Mesenteric fat pad (tissue), 1 donor: ENCODE measurements at places on chromosomes 7 and 10. TPM values are rescaled to one million over a fixed set of nuclear protein-coding genes. Genes with fewer than 3 reads are reported as not detected.

DNA sequence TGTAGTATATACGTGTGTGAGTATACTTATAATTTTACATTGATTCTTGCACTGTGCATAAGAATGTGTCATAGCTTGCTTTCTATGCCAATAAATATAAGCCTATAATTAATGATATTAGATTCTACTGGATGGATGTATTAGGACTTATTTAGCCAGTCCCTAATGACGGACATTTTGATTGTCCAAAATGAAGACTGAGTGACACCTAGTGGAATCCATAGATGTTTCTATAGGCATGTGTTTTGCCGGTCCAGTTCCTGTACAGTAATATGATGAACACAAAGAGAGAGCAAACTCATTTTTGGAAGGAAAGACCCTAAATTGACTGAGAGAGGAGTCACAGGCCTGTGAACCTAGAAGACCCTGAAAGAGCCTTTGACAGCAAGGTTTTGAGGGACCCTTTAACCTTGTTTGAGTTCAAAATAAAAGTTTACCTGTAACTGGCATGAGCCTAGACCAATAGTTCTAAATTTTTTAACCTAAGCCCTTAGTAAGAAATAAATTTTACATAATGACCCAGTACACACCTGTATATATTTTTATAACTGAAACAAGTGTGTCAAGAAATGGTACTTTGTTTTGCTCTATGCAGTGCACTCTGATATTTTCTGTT is 42.4 kb upstream of the AGBL3 start:
- DNase-seq, result no peak

- DNase-seq, result no peak
These were observed 52.6 kb downstream of the RASGEF1A start for GRCh38 chr10:43214071-43214955.

DNA sequence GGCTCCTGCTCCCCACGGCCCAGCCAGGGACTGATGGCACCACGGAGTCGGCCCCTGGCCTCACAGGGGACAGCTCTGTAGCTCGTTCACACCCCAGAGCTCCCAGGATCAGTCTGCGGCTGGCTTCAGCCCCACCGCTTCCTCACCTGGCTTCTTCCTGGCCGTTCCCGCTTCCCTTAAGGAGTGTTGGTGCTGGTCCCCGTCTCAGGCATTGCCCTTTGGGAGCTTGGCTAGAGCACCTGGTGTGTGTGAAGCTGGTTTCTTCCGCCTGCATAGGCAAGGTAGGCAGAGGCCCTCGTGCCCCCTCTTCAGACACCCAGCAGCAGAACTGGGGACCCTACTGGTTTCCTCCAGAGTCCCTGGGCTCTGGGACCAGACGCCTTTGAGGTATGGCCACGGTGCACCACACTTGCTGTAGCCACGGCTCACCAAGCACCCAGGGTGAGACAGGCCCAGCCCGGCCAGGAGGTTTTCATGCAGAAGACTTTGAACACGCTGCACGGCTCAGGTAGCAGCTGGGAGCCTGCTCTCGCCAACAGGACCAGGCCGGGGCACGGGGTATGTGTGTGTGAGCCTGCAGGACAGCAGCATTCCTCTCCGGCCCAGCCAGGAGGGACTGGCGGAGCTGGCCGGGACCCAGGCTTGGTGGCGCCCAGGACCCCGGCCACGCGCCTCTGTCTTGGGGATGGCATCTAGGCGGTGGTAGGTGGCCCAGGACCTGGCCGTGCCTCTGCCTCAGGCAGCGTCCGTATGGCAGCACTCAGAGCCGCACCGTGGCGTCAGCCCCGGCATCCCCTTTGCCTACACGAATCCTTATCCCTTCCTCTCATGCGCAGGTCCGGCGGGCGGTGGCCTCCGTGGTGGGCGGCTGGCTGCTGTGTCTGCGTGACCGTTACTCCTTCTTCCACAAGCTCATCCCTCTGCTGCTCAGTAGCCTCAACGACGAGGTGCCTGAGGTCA is 13.2 kb upstream of the PRKAR1B start:
- peak; percentile 86 for DNase-seq

GRCh38 chr10:34717429-34717828 is 97.7 kb downstream of the PARD3 start:
- no peak for DNase-seq

- no peak for DNase-seq
These were observed at the start of gene SMARCD3 for GRCh38 chr7:151248346-151249033. Gene SMARCD3 (minus strand): TSS chr7:151248694. CDS start chr7:151248562, 132 bp downstream.

GRCh38 chr7:21898265-21898930 is 47.3 kb downstream of the CDCA7L start:
- no peak for DNase-seq

GRCh38 chr10:102914781-102915180 is 3.3 kb upstream of the CNNM2 start:
- DNase-seq, result no peak

- DNase-seq, result no peak
These were observed 417.5 kb upstream of the MGMT start for GRCh38 chr10:129049501-129049900.

DNA sequence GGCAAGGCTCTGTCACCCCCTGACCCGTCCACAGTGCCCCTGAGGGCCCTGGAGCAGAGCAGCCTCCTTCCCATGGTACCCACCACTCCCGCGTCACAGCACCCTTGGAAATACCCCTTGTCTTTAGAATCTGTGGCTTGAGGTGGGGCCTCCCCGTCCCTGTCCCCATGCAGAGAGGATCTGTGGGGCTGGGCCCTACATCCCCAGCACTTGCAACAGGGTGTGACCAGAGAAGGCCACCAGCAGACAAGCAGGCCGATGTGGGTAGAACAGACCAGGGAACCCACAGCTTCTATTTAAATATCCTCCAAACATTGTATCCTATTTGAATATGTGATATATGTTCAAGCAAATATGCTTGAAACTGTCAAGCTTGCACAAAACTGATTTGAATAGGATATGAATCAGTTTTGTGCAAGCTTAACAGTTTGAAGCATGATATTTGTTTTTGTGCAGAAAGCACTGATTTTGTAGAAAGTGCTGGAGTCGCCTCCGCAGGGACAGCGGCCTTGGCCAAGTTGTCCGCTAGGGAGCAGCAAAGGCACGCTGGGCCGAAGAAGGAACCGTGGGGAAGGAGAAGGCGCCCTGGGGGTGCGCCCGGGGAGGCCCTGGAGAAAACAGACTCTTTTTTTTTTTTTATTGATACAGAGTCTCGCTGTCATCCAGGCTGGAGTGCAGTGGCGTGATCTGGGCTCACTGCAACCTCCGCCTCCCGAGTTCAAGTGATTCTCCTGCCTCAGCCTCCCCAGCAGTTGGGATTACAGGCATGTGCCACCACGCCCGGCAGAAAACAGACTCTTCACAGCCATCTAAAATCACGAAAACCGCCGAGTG is 2.2 kb downstream of the CFAP46 start:
- no peak for DNase-seq

DNA sequence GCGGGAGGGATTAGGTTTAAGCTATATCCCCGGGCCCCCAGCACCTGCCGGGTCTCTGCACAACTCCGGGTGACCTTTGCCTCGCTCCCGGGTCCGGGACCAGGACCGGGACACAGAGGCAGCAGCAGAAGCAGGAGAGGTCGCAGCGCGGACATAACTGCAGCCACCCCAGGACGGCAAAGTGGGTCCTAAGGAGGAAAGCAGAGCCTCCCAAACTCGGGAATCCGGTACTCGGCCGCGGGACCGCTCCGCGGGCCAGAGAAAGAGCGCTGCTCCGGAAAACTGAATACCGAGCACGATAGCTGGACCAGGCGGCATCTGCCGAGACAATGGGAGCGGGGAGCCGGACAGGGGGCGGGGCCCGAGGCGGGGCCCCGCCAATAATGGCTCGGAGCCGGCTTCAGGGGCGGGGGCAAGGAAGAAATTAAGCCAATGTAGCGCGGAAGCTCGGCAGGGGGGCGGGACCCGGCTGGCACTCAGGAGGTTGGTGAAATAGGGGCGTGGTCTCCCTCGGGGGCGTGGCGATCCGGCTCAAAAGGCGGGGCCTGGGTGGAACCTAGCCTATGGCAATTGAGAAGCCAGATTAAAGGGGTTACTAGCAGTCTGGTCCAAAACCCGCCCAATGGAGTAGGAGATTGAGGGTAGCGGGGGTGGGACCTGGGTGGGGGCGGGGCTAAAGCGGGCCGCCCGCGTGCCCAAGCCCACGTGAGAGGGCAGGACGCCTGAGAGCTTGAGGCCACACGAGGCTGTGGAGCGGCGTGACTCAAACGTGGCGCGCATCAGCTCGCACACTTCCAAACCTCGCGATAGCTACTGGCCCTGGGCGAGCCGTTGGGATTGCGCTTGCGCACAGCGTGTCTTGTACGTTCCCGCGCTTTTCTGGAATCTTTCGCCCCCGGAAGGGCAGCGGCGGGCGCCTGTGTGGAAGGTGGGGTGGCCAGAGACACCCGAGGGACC is at the start of the genes GPC2 and STAG3:
GPC2 (minus strand) TSS at position 337 of the 957 bp plus-strand sequence; CDS start at position 155, 182 bp downstream.
STAG3 (plus strand) TSS at position 874 of the 957 bp plus-strand sequence. CDS start 2,639 bp downstream, outside the sequence.
- DNase-seq, result peak; percentile 98

GRCh38 chr10:58775960-58776567 is 263.4 kb downstream of the BICC1 start:
- no peak for DNase-seq

DNA sequence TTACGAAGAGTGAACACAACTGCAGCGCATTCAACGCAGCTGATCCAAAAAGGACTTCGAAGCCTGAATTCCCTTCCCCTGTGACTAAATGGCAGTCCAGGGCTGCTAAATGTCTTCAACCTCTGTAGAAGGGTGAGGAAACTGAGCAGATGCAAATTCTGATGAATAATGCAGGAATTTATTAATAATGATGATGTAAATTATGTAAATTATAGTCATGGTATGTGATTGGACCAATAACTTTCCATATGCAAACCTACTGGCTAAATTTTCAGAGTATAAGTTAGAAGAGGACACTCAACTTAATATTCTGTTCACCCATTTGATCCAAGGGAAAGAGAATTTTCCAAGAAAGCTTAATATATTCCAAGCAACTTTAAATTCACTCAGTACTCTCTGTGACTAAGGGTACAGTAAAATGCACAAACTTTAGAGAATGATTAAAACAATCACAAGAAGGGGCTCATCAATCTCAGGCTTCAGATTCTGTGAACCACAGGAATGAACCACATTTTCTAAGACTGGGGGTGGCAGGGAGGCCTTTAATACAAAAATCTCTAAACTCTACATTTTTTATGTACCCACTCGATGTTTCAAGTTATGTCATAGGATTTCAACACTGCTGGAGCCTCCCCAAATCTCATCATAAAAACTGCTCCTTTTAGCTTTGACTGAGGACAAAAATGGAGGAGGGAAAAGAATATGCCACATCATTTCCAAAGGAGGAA is 3.5 kb downstream of the FGFR2 start:
- no peak for DNase-seq

DNA sequence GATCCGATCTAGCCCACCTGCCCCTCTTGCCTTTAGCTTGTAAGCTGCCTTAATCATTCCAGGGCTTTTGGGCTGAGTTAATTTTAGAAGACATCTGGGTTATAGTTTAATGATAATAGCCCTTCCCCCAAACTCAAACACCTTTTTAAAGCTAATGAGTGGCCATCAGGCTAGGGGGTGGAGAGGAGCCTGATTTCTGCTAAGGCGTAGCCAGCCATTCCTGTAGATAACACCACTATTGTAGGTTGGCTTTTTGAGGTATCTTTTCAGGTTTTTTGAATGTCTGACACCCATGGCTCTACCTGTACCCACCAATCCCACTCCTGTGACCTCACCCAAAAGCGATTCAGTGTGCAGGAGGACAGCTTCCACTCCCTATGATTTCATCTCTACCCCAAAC is 7.6 kb upstream of the SYPL1 start:
- no peak for DNase-seq

DNA sequence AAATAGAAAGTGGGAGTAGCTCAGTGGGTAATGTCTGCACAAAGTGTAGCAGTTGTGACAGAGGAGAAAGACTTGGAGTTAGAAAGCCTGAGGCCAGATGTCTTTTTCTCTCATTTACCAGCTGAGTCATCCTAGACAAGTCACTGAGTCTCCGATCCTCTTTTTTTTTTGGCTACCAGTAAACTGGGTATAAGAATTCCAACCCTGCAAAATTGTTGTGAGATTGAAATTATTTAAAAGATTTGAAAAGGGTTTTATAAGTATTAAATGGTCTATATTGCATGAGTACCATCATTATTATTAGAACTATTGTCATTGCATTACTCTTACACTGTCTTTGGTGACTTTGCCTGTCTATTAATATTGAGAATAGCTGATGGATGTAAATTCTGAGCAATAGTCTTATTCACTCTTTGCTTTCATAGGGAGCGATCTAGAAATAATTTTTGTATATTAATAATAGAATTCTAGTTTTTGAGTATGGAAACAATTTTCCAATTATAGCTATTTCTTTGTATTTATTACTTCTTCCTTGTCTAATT is 74.0 kb downstream of the ARID5B start:
- DNase-seq, result no peak

- no peak for DNase-seq
These were observed 92.2 kb upstream of the EFCAB10 start for GRCh38 chr7:105673367-105674084.

DNA sequence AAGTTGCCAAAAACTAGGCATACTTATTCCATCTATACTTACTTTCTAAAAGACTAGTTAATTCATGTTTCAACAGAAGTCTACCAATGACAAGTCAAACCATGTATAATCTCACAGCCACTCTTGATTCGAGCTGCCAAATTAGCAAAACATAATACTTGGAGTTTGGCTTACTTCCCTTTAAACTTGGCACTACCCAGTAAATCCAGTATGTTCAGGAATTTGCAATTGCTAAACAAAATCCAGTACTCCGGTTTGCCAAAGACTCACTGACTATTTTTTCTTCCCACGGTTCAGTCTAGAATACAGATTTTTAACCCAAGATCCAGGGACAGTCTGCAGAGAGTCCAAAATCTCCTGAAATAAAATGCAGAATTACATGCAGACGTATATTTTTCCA is 4.6 kb downstream of the OAT start:
- DNase-seq, result no peak

- DNase-seq, result no peak
These were observed 35.2 kb upstream of the FZD1 start for GRCh38 chr7:91228927-91229558.

- DNase-seq, result no peak
These were observed 140.9 kb downstream of the HGF start for GRCh38 chr7:81628951-81629350.

DNA sequence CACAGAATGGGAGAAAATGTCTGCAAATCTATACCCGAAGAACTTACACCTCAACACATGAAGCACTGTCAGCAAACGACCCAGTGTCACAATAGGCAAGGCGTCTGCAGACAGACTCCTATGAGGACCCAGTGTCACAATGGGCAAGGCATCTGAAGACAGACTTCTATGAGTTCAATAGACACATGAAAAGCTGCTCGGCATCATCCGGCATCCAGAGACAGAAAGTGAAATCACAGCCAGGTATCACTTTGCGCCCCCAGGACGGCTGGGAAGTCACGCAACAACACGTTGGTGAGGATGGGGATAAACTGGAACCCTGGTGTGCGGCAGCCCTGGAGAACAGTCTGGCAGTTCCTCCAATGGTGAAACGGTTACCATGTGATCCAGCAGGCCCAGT is 273.2 kb downstream of the ELFN1 start:
- DNase-seq, result no peak

ATP5MK gene
- 348 TPM for total RNA-seq

CRTAC1 gene
- 1.3 TPM for total RNA-seq

C10orf62 gene
- not detected for total RNA-seq

TMEM209 gene
- total RNA-seq, result 17.2 TPM

DGKB gene
- 0.35 TPM for total RNA-seq

LMTK2 gene
- total RNA-seq, result 10.2 TPM

OR13A1 gene
- not detected for total RNA-seq

GRB10 gene
- 95.7 TPM for total RNA-seq

CALHM3 gene
- not detected for total RNA-seq

AKR1D1 gene
- total RNA-seq, result not detected

ADCYAP1R1 gene
- 2.5 TPM for total RNA-seq

CADPS2 gene
- 9.7 TPM for total RNA-seq

AGR2 gene
- total RNA-seq, result 0.29 TPM

PUS7 gene
- 16.9 TPM for total RNA-seq

PNLIPRP1 gene
- 0.90 TPM for total RNA-seq

MIOS gene
- total RNA-seq, result 26.2 TPM

CLEC5A gene
- 2.6 TPM for total RNA-seq

SLC16A12 gene
- total RNA-seq, result 0.22 TPM
